Activated CD4-positive, alpha-beta T cell treated with anti-CD3 and anti-CD28 coated beads, Interleukin-2, amount 50 U/mL, for 1 hour (primary cell): ENCODE measurements at places on chromosomes 1 and 21.
A peak's percentile ranks its signal among the peaks of the same experiment; 100 is the strongest.

GRCh38 chr1:24379733-24380315, 33.8 kb downstream of the STPG1 start:
- DNase-seq: no peak

DNA sequence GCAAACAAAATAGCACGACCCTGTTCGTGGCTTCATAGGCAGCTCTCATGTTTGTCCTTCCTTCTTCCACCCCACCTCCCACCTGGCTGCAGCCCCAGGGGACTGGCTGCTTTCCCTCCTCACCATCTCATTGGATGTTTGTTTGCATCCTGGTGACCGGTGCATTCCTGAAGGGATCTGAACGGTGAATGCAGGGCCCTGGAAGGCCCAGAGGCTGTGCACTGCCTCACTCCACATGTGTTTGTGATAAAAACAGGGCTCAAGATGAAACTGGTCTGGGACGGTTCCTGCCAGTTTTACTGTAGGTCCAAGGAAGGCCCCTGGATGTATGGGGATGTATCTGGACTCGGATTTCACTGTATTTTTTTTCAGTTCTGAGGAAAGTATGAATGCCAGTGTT, 42.8 kb downstream of the CNN3 start:
- no peak for DNase-seq

DNA sequence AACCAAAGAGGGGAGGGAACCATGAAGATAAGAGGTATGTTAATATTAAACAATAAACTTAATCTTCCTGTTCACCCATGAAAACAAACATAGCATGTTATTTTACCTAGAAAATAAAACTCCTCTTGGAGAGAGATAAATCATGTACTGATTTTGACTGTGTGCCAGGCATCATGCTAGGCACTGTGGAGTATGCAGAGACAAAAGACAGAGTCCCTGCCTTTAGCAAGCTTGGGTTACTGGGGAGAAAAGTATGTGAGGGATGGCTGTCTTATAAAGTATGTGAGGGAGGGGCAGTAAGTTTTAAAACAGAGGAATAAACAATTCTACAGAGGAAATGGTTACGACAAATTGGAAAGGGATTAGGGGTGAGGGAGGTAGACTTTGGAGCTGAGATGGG, 129.5 kb upstream of the BEND5 start:
- no peak for DNase-seq

GRCh38 chr1:86229405-86229975, 72.9 kb upstream of the COL24A1 start:
- DNase-seq: no peak

DNA sequence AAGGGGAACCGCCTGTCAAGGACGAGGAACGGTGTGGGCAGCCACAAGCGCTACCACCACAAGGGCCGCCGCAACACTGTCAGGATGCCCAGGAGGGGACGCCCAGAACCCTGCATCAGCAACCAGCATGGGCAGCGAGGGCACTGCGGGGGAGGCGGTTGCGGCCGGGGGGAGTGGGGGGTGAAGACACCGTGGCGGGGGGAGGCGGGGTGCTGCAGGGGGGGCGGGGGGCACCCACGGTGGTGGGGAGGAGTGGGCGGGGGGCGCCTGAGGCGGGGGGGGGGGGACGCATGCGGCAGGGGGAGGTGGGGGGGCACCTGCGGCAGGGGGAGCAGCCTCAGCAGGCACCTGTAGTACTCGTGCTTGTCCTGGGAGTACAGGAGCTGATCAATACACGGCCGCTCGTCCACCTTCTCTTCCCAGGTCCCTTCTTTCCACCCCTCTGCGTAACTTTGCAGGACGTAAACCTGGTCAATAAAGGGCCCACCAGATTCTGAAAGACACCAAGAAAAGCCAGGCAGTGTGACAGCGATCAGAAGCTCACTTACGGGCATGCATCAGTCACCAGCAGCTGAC, 4.6 kb downstream of the POFUT2 start:
- DNase-seq: no peak

- DNase-seq: no peak
Observed at GRCh38 chr1:221667504-221667903, 74.4 kb downstream of the DUSP10 start.

- DNase-seq: peak; percentile 14
Observed at GRCh38 chr1:109201123-109201703, 12.5 kb upstream of the SARS1 start.

- no peak for DNase-seq
Observed at GRCh38 chr1:83763361-83764095, 235.4 kb downstream of the TTLL7 start.

GRCh38 chr1:201022820-201023516, 546 bp downstream of the KIF21B start:
- no peak for DNase-seq

- no peak for DNase-seq
Observed at GRCh38 chr1:12408662-12409061, 178.8 kb downstream of the VPS13D start.

- DNase-seq: no peak
Observed at GRCh38 chr1:109573785-109574184, 25.4 kb downstream of the GNAI3 start.

DNA sequence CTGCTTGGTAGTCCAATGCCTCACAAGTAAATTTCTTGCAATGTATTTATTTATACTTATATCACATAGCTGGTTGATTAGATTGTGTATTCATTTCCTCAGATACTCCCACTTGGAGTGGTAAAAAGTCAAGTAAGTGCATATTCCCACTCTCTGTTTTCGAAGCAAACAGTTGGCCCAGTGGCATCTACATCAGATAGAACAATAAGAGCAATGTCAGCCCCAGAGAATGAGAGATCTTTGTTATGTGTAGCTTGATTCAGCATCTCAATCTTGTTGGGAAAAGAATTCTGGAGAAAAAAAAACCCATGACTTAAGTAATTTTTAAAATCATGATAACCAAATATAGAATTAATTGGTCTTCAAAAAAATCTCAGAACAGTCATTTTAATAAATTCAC, 25.5 kb downstream of the RGL1 start:
- DNase-seq: no peak

DNA sequence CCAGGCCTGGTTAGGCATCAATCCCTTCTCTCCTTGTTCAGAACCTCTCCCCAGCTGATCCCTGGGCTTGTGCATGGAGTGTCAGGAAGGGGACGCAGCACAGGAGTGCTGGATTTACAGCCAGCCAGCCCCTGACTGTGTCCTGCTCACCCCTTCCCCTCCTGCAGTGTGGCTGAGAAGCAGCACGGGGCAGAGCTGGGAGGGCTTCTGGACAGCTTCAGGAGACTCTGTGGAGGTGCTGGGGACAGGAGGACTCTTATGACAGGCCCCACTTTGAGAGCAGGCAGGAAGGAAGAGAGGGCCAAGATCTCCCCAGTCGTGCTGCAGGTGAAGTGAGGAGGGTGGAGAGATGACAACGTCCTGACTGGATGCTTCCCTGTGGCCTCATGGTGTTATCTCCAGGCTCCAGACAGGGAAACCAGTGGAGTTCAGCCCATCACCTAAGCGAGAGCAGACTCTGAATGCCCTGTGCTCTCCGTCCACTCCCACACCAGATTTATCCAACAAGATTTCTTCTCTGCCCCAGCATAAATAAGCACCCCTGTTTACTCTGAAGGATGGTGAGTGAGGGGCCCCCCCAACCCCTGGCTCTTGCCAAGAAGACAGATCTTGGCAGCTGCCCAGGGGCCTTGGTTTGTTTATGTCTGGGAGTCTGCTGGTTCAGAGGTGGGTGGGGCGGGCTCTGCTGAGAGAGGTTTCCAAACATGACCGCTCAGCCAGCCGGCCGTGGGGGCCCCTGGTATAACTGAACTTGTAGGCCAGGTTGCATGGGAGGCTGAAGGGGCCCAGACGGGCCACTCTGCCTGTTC, 21.3 kb downstream of the TMCC2 start:
- DNase-seq: no peak

DNA sequence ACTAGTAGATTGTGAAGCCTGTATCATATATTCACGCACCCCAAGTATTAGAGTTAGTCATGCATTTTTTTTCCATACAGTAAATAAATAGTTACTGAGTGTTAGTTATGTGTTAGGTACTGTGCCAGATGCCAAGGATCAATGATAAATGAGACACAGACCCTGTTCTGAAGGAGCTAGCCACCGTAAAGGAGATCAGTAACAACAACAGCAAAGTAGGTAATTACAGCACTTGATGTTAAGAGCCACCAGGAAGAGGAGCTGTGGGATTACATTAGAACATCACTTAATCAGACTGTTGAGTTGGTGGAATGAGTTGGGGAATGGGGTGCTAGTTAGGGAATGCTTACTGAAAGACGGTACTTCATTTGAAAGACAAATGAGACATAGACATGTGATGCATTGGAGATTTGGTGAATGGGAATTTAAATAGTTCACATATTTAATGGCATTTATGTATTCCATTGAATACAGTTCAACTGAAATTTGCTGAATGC, 21.0 kb downstream of the PRKAA2 start:
- DNase-seq: no peak

GRCh38 chr1:21707086-21707840, 38.1 kb upstream of the RAP1GAP start:
- no peak for DNase-seq
